ENCODE measurements at places on chromosomes 6 and 20. TPM values are rescaled to one million over a fixed set of nuclear protein-coding genes. Genes with fewer than 3 reads are reported as not detected.

The SRMS gene
- not detected for total RNA-seq

The GDAP1L1 gene
- not detected for total RNA-seq

The LHFPL5 gene
- not detected for total RNA-seq

The TGIF2 gene
- 7.8 TPM for total RNA-seq

The RSPO3 gene
- 8.0 TPM for total RNA-seq

The ITPA gene
- 26.2 TPM for total RNA-seq

The HLA-DQA2 gene
- total RNA-seq: not detected

The RSPH9 gene
- 0.83 TPM for total RNA-seq

The ULBP3 gene
- total RNA-seq: 5.1 TPM

The WFDC5 gene
- not detected for total RNA-seq

The TAF11 gene
- total RNA-seq: 12.9 TPM

The CD40 gene
- 8.8 TPM for total RNA-seq

The TRIM38 gene
- 10.2 TPM for total RNA-seq

The FOXF2 gene
- 0.78 TPM for total RNA-seq

The FUT9 gene
- total RNA-seq: not detected

Data from smooth muscle cell of the pulmonary artery (primary cell).